Renal cortex interstitium (tissue), 15 donors: ENCODE measurements at places on chromosomes 6 and 20. TPM values are rescaled to one million over a fixed set of nuclear protein-coding genes. Genes with fewer than 3 reads are reported as not detected.

GRCh38 chr6:106110164-106110826, 24.2 kb downstream of the PRDM1 start:
- DNase-seq, result no peak

DNA sequence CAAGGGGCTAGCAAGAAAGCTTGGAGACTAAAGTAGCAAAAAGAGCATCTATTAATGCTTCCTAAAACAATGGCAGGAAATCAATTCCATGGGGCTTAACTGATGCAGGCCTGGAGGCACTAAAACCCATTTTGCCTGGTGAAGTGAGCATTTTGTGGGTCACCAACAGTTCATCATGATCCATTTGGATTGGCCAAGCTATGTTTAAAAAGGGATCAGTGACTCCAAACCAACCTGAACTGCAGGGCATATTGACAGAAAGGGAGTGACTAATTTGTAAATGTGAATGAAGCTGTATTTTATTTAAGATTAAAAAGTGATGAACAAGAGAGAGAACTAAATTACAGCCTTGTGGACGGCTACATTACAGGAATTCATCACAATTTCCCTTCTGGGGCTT, 132.0 kb downstream of the PCSK2 start:
- no peak for DNase-seq

GRCh38 chr20:10474606-10475184, 39.6 kb downstream of the SLX4IP start:
- no peak for DNase-seq

DNA sequence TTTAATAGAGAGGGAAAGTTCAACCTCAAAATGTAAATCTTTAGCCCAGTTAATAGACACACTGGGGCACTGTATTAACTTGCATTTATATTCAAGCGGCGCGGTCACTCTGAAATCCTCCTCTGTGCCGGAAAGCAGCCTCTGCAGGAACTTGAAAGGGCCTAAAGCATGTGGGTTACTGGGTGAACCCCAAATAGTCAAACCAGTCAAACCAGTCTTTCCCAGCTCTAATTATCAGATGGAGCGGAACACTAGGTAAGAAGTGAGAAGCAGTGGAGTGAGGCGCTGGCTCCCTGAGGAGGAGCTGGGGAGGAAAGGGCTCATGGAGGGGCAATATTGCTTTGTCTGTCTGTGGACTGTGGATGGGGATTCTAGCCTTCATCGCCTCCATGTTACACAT, 531.3 kb downstream of the QKI start:
- no peak for DNase-seq

DNA sequence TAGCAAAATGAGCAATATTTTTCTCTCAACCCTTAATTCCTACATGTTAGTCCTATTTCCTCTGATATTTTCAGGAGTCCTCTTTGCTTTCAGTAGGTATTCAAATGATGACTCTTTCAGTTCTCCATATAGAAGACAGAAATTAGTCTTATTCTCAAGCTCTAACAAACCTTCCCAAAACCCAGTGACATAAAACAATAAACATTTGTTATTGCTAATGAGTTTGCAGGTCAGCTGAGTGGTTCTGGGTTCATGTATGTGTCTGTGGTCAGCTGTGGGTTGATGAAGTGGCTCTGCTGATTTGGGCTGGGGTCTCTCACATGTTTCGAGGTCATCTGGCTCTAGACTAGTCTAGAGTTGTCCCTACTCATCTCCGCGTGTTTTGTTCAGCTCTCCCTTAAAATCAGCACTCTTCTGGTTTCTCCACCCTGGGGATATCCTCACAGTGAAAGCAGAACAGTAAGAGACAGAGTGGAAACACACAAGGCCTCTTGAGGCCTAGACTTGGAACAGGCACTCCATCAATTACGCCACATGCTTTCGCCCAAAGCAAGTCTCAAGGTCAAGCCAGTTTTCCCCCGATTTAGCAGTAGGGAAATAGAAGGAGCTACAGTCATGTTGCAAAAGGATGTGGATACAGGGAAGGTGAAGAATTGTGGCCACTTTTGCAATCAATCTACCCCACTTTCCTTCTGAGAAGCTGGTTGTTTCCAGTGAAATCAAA, 273.0 kb downstream of the PLCB1 start:
- no peak for DNase-seq

- no peak for DNase-seq
Measured at GRCh38 chr6:166003569-166003968, 164.1 kb downstream of the TBXT start.

GRCh38 chr6:84551797-84552196, 212.6 kb downstream of the TBX18 start:
- no peak for DNase-seq

DNA sequence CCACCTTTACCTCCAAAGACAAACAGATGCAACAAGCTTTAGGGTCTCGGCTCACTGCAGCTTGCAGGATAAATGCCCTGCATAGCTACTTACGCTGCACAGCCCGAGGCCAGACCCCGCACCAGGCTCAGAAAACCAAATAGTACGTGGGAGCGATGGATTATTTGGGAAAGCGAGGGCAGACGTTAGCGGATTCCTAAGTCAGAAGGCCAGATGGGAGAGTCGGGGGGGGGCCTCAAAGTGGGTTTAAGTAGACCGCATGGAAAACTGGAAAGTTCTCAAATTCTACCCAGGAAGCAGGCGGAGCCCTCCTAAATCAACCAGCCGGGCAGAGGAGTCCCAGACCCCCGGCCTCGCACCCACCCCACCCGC, 382 bp downstream of the SFT2D1 start:
- no peak for DNase-seq

DNA sequence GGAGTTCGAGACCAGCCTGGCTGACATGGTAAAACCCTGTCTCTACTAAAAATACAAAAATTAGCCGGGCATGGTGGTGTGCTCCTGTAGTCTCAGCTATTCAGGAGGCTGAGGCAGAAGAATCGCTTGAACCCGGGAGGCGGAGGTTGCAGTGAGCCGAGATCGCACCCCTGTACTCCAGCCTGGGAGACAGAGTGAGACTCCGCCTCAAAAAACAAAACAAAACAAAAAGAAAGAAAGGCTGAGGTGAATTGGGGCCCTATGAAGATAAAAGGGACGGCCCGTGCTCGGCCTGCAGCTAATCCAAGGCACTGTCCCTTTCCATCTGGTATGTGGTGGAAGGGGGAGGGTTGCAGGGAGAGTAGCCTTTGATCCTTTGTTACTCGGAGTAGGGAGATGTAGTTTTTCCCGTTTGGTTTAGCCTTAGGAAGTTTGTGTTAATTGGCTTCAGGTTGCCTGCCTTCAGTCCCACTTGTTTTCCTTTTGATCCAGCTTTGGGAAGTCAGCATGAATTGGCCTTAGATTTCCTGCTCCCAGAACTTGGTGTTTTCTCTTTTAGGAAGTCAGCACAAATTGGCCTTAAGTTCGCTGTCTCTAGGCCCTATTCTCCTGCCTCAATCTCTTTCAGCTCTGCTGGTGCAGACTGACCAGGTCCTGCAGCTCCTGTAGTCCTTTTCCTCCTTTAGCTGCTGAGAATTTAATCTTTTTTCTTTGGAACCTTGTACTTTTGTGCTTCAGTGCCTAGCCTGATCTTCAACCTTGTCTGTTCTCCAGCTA, 36.1 kb upstream of the PAQR8 start:
- DNase-seq, result no peak

DNA sequence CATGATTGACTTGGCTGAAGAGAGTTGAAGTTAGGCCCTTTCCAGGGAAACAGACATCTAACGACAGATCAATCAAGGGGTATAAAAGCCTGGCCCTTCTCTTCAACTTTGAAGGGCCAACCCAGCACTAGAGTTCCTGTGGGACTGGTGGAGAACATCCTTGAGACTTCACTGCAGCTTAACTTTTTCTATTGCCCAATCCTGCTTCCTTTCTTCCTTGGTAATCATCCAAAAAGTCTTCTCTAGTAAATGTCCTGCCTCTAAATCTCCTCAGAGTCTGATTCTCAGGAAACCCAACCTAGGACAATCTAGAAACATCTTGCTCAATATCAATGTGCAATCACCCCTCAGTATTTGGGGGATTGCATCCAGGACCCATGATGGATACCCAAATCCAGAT, 1.9 kb downstream of the MKKS start:
- no peak for DNase-seq

DNA sequence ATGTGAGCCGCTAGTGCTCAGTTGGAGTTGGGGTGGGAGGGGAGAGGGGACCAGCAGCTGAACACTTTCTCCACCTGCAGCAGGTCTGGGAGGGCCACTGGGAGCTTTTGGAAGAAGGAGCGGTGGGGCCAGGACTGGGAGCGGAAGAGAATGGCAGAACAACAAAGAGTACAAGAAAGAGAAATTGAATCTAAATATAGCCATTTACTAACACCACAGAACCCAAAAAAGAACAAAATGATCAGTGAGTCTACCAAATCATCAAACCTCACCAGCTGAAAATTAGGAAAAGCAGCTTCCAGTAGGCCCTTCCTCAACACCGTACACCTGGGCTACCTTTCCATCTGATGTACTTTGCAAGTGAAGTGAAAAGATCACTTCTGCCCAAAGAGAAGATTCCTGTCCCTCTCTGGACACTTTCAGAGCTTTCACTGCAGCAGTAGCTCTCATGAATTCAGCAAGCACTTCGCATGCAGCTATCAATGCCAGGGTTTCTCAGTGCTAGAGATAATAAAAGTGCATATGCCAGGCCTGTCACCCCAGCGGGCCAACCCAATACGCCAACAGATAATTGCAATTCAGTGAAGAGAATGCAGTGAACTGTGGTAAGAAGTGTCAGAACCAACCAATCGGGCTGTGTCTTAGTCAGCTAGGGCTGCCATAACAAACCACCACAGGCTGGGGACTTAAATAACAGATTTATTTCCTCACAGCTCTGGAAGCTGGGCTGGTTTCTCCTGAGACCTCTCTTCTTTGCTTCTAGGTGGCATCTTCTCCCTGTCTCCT, 597 bp downstream of the LY86 start:
- no peak for DNase-seq

DNA sequence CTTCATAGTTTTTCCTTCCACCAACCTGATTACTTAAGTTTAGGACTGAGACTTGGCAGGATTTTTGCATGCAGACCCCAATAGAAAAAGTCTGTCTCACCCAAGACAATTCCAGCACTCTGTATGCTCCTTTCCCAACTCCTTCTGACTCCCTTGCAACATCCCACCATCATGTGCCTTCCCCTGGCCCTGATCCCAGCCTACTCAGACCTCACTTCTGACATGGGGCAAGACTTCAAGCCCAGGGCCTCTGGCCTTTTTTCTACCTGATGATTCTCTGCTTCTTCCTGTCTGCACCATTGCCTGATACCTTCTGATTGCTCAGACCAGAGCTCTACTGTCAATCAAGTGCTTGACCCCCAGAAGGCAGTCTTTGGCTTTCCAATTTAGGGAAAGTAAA, 96.6 kb downstream of the HAO1 start:
- no peak for DNase-seq

DNA sequence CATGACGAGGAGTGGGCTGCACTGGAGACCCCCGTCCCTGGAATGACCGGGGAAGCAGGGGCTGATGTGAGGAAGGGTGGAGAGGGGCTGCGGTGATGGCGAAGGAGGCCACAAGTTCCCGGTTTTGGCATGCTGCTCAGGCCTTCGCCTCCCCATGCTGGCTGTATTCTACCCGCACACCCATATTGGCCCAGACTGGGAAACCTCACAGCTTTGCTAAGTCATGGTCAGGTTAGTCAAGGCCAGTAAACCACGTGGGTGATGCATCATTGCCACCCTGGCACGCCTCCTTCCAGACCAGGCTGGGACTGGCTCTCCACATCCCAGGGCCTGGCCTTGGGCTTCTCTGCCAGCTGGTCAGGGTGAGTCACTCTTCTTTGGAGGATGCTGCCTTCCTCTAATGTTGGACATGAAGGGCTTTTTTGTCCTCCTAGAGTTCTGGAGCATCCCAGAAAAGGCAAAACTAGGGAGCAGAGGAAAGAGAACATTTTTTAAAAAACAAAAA, 53.8 kb downstream of the PCNA start:
- DNase-seq, result no peak

- no peak for DNase-seq
Measured at GRCh38 chr20:60729135-60729900, 522.7 kb upstream of the CDH4 start.

DNA sequence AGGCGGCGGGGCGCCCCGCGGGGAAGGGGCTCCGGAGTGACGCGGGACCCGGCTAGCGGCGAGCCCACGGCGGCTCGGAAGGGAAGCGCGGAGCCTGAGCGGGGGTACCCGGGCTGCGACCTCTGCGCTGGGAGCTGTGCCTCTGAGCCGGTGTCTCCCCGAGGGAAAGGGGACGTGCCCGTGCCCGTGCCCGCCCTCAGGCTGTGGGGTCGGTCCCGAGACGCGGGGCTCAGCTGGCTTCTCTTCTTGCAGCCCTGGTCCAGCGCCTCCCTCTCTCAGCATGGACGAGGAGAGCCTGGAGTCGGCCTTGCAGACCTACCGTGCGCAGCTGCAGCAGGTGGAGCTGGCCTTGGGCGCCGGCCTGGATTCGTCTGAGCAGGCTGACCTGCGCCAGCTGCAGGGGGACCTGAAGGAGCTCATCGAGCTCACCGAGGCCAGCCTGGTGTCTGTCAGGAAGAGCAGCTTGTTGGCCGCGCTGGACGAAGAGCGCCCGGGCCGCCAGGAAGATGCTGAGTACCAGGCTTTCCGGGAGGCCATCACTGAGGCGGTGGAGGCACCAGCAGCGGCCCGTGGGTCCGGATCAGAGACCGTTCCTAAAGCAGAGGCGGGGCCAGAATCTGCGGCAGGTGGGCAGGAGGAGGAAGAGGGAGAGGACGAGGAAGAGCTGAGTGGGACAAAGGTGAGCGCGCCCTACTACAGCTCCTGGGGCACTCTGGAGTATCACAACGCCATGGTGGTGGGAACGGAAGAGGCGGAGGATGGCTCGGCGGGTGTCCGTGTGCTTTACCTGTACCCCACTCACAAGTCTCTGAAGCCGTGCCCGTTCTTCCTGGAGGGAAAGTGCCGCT, 686 bp downstream of the ZGPAT start:
- DNase-seq, result no peak

DNA sequence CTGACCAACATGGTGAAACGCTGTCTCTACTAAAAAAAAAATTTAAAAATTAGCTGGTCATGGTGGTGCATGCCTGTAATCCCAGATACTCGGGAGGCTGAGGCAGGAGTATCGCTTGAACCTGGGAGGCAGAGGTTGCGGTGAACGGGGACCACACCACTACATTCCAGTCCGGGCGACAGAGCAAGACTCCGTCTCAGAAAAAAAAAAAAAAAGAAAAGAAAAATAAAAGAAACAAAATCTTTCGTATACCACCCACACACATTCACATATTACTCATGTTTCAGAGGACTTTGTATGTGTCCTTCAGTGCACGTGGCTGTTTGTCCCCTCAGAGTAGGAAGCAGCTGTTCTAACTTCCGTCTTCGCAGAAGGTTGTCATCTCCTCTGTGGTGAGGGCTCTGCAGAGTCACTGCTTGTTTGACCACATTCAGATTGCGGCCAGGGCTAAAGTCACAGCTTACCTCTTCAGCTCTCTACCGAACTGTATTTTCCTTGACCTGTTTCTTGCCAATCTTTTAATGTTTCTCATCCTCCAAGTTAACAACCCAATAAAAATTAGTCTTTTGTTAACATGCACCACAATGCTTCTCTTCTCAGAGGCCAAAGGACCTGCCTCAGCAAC, 36.6 kb upstream of the HIVEP1 start:
- no peak for DNase-seq

NPBWR2 gene
- not detected for polyA plus RNA-seq

NTSR1 gene
- 1.4 TPM for polyA plus RNA-seq

MCM3 gene
- 142 TPM for polyA plus RNA-seq

VSX1 gene
- not detected for polyA plus RNA-seq

SYNDIG1 gene
- polyA plus RNA-seq, result 10.6 TPM

GHRH gene
- polyA plus RNA-seq, result not detected
